ENCODE measurements at places on chromosomes 1 and 21.
A peak's percentile ranks its signal among the peaks of the same experiment; 100 is the strongest.

DNA sequence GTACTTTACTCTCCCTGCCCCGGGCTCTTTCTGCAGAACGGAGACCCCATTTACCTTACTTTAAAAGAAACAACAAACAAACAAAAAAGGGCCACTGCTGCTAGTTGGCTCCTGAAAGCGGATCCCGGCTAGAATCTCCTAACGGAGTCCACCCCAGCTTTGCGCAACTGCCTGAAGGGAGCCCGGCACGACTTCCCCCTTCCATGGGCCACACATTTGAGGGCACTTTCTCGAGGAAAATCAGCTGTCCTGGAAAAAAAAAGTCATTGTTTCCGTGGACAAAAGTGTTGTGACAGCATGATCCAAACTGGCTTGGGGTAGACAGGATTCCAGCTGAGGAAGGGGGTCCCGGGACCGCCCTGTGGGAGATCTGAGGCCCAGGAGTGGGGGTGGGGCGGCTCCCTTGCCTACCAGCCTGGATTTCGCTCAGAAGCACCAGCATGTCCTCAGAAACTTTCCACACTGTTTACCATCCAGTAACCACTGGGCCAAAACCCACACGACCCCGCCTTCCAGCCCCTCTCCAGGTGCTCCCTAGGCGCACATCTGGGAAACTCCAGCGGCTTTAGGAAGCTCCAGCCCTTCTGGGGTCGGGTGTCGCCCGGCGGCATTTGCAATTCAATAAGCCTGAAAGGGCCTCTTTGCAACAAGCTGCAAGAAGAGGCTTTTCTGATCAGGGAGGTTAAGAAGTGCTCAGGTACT lies 4.8 kb downstream of the RIPK4 start:
- DNase-seq = no peak

- DNase-seq = no peak
Observed at GRCh38 chr1:77193951-77194350, 25.3 kb downstream of the PIGK start.

- DNase-seq = no peak
Observed at GRCh38 chr1:208126108-208126507, 118.1 kb downstream of the PLXNA2 start.

GRCh38 chr1:212594640-212595039 lies 13.9 kb upstream of the ATF3 start:
- no peak for DNase-seq

GRCh38 chr1:231534703-231535159 lies 6.3 kb downstream of the TSNAX start:
- DNase-seq = no peak

GRCh38 chr1:119587341-119587740 lies 60.7 kb downstream of the ZNF697 start:
- peak; percentile 37 for DNase-seq

DNA sequence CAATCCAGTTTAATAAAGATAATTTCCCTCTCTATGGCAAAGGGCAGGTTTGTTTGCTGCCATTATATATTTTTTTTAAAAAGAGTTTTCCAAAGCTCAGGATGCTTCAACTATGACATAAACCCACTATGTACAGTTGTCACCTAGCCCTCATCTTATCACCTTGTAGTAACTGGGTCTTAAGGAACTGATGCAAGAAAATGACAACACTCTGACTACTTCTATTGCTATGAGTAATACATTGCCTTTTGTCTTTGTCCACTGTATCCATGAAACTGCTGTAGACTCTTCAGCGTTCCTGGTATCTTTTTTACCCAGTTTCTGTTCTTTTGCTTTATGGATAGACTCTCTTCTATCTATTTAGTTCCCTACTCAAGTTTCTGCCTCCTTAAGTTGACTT lies 586.5 kb downstream of the NEGR1 start:
- DNase-seq = no peak
